ENCODE measurements at places on chromosomes 3 and 15. TPM values are rescaled to one million over a fixed set of nuclear protein-coding genes. Genes with fewer than 3 reads are reported as not detected.

- DNase-seq, result peak; percentile 87
These were observed 8.8 kb downstream of the ADPRH start for GRCh38 chr3:119588112-119588511.

- DNase-seq, result no peak
These were observed 1.8 kb downstream of the PLIN1 start for GRCh38 chr15:89677381-89677780.

DNA sequence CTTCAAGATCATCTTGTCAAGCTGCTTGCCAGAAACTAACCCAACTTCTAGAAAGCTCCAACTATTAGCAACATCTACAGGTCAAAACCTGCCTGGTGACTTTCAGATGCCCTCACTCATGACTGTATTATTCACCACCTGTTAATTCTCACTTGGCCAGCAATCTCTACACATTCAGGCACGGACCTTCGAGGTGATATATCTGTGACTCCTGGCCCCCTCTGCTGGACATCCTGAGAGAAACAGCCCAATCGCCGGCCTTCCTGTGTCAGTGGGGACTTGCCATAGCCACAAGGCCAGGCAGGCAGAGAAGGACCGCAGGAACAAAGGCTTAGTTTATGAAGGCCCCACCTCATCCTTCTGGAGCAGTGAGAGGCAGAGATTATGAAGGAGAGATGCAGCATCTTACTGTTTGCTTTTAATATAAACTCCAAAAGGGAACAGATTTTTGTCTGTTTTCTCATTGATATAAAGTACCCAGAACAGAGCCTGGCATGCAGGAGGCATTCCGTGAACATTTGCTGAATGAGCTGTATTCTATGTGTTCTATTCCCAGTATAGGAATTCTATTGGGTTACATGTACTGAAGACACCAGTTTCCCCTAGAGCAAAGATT is 24.4 kb upstream of the OCA2 start:
- DNase-seq, result peak; percentile 83

GRCh38 chr3:98482717-98483482 is 14.6 kb upstream of the OR5K2 start:
- peak; percentile 44 for DNase-seq

DNA sequence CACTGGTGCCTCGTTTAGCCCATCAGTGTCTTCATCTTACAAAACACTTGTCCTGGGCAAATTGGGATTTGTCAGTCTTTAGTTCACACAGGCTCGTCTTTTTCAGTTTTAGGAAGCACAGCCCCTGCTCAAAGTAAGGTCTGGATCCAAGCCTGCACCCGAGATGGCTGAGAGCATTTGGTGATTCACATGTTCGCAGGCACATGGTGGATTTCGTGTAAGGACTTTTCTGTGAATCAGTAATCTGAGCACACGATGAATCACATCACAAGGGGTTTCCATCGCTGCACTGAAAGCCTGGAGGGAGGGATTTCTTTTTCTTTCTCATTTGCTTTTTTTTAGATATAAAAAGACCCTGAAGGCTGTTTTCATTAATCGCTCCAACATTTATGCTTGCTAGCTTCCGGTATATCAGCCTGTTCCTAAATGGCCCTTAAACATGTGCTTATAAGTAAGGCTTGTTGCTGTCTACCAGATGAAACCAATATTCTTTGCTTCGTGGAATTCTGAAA is 435.6 kb upstream of the ATP10A start:
- no peak for DNase-seq

The CPN2 gene
- total RNA-seq, result not detected

The CCR9 gene
- total RNA-seq, result not detected

DNA sequence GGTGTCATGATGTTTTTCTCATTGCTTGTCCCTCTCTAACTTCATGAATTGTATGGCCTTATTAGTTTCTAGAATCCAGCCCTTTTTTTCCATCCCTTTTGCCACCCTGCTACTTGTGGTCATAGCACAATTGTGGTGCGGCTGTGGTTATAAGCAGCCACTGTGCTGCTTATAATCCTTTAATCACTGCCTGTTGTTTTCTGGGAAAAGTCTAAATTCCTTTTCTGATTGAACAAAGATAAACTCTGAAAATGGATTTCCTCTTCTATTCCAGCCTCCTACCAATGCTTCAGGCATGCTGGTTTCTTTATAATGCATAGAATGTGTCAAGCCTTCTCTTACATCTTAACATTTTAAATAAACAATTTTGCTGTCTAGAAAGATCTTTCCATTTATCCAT is 319.5 kb downstream of the C3orf38 start:
- no peak for DNase-seq

The SPTSSB gene
- not detected for total RNA-seq

The DNASE1L3 gene
- total RNA-seq, result 9.3 TPM

DNA sequence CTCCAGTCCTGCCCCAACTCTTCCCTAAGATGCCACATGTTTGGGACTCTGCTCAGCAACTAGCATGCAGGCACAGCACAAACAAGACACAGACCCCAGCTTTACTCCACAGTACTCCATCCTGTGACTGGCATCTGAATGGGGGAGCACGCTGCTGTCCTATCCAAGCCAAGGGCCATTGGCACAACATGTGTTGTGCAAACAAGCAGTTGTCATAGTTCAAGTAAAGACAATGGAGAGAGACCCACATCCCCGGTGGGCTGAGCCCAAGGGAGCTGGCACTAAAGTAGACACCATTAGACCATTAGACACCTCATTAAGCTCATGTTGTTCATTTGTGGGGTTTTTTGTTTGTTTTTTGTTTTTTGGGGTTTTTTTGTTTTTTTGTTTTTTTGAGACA is 132.7 kb downstream of the CHSY1 start:
- peak; percentile 24 for DNase-seq

- peak; percentile 74 for DNase-seq
These were observed 47.2 kb upstream of the SLC41A3 start for GRCh38 chr3:126130981-126131745.

- no peak for DNase-seq
These were observed 549.8 kb downstream of the UNC13C start for GRCh38 chr15:54528021-54528420.

DNA sequence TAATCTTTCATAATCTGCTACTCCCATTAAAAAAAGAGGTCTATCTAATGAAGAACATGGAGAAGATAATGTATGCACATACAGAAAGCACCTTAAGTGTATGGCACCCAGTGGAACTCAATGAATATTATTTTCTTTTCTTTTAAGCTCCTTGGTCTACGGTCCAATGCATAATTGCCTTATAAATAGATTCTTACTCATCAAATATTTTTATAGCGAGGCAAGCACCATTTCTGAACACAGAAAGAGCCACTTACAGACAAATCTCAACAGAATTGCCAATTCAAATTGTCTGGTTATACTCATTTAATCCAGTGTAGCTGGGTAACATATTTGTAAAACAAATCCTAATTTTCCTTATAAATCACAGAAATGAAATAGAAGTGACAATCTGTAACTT is 6.3 kb downstream of the PDZRN3 start:
- DNase-seq, result no peak

- no peak for DNase-seq
These were observed 3.4 kb downstream of the CLDND1 start for GRCh38 chr3:98519351-98519750.

The TNNC1 gene
- total RNA-seq, result 5.5 TPM

The GRAMD1C gene
- 1.2 TPM for total RNA-seq

DNA sequence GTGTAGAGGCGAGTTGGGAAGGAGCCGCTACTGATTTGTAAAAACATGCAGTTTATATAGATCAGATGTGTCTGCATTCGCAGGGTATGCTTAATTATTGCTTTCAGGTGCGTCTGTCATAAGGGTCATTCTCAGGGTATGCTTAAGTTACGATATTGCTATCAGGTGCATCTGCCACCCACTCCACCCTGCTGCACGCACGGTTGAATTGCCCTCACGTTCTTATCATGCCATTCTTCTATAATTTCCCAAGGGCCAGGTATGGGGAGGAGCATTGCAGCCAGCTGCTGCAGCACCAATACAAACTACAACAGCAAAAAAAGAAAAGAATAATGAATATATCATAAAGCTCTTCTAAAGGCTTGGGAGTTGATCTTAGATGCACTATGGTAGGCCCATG is 230.0 kb downstream of the KBTBD8 start:
- no peak for DNase-seq

The PAK6 gene
- 0.38 TPM for total RNA-seq

The DNAJC13 gene
- total RNA-seq, result 58.4 TPM

GRCh38 chr15:101326462-101327146 is 31.6 kb upstream of the SNRPA1 start:
- DNase-seq, result peak; percentile 62

DNA sequence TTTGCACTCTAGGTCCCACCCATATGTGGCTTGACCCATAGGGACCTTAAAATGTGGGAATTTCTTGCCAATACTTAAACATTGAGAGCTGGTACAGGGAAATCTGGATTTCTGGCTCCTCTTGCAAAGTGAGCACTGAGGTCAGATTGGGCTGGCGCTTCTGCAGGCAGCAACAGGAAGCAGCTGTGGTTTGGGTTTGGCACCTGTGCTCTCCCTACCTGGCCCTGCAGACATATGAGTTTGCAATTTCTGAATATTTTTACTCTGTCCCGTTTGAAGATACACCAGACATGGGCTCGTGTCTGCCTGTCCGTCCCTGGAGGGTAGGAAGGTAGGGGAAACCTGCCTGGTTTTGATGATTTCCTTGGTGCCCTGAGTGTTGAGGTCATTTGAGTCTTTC is 74.8 kb upstream of the SEC13 start:
- peak; percentile 37 for DNase-seq

The FBXL2 gene
- 9.8 TPM for total RNA-seq

DNA sequence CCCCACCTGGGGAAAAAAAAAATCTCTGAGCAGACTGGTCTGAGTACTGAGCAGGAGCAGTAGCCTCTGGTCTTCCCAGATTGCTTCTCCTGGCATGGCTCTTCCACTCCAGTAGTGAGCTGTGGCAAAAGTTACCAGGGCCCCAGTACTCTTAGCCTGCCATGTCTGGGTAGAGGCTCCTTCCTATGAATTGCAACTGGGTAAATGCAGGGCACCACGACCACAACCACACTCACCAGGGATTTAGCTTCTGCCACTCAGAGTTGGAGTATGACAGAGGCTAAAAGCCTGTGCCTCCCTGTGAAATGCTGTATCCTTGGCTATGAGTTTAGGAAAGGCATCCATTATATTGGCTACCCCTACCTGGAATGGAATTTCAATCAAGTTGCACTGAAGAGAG is 67.9 kb upstream of the CCDC54 start:
- DNase-seq, result no peak

DNA sequence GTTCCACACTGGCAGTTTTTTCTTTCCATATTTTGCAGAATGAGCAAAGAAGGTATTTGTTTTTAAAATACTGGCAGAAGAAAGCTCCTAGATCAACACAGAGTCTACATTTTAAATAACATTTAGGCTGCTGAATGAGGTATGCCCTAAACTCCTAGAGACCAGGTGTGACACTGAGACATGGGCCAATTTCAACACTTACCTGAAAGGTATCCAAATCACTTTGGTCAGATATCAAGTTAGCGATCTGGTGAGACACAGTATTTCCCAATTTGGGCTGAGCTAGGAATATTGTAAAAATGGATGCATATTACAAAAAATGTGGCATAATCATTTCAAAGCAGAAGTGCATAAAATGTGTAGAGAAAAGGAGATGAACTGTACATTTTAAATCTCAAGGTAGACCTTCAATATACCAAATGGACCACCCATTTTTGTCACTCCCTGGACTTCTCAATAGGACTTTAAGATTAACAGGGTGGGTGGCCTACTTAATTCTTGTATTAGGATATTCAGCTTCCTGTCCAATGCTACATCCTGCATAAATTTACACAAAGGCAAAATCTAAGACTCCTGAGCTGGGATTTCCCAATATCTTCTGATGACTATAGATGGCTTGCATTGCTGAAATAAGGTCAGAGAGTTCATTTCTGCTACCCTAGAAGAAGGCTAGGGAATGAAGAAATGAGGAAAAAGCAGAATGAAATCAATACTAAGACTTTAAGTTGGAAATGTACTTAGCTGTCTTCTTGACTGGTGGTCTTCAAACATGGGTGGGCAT is 487.8 kb downstream of the FOXP1 start:
- no peak for DNase-seq

GRCh38 chr15:98233873-98234272 is 273.4 kb downstream of the ARRDC4 start:
- DNase-seq, result no peak

All from posterior vena cava (tissue), 2 donors.